ENCODE measurements at places on chromosomes 7 and 10.

- no peak for DNase-seq
Observed at GRCh38 chr7:151520419-151521261, 945 bp upstream of the RHEB start.

DNA sequence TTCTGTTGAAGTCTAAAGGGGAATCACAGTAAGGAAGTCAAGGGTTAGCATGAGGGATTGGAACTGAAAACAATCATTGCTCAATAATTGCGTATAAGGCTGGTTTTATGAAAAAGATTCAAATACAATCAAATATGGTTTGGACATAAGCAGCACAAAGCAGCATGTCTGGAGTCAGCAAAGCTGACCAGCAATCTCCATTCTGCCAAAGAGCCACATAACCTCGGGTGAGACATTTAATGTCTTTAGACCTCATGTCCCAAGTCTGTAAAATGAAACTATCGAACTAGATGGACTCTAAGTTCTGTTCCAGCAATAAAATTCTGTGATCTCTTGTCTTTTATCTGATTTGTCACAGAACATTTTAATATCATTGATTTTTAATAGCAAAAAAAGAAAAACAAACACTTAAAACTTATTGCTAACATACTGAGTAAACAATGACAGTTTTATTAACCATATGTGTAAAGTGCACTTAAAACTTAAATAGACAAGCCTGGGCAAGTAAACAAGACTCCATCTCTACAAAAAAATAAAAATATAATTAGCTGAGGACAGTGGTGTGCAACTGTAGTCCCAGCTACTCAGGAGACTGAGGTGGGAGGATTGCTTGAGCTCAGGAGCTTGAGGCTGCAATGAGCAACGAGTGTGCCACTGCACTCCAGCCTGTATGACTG is 217.0 kb downstream of the MAGI2 start:
- no peak for DNase-seq

DNA sequence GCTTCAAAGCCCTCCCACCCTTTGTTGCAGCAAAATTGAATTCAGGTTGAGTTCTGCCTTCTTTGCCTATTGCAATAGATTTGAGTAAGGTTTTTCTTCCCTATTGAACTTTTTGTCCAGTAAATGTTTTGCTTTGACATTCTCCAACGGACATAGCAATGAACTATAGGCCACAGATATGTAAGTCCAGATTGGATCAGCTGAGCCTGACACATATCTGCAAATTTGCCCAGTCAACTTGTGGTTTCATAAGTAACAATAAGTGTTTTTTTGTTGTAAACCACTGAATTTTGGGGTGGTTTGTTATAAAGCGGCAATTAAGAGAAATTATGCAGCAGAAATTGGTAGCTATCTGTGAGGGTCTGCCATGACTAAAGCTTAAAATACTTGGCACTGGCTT is 332.1 kb upstream of the SORCS1 start:
- DNase-seq, result no peak

DNA sequence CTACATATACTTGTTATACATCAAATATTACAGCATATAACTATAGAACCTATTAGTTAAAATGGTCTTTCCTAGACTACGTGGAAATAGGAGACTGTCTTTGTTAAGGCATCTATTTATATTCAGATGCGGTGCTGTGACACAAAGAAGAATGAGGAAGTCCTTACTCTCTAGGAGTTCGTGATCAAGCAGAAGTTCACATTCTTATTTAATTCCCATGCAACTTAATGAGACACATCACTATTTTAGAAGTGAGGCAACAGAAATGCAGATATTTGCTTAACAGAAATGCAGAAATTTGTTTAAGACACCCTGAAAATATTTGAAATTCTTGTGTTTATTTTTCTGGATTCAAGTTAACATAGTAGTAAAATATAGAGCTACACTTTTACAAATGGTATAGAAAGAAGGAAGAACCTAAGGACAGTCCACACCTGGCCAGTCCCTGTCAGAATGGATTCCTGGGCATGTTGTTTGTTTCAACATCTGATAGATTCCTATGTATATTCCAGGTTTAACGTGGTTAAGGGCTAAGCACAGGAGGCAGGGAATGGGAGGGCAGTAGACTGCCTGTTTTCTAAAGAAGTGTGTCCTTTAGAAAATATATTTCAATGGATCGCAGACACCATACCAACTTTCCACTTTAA is 70.6 kb upstream of the NXPH1 start:
- no peak for DNase-seq

GRCh38 chr7:155746188-155746587 is 66.1 kb downstream of the SHH start:
- DNase-seq, result no peak

GRCh38 chr7:69510114-69510513 is 88.2 kb upstream of the AUTS2 start:
- no peak for DNase-seq
